ENCODE measurements at places on chromosomes 16 and 17.

- DNase-seq, result no peak
Measured at GRCh38 chr16:62967611-62968010, 931.4 kb upstream of the CDH8 start.

- DNase-seq, result peak; percentile 55
Measured at GRCh38 chr17:67475161-67475937, 98.3 kb downstream of the PITPNC1 start.

DNA sequence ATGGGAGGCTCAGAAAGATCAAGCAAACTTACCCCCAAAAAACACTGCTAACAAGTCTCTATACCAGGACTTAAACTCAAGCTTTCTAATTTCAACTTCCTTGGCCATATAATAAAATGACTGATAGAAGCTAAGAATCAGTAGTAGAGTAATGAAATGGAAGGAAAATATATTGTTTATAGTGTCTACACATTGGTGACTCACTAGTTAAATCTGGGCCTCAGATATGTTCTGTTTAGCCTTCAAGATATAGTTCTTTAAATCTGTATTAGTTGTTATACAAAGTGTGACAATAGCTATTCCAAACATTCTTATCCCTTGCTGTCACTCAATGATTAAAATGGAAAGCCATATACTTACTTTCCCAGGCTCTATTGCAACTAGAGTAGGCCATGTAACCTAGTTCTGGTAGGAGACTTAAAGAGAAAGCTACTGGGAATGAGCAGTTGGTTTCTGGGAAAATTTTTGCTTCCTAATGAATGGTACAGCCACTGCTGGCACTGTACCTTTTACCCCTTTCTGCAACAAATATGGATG, 18.3 kb downstream of the SSH2 start:
- no peak for DNase-seq

- DNase-seq, result no peak
Measured at GRCh38 chr17:77422748-77423113, 282.0 kb downstream of the SEC14L1 start.

- DNase-seq, result no peak
Measured at GRCh38 chr16:76882105-76882504, 308.9 kb upstream of the MON1B start.

DNA sequence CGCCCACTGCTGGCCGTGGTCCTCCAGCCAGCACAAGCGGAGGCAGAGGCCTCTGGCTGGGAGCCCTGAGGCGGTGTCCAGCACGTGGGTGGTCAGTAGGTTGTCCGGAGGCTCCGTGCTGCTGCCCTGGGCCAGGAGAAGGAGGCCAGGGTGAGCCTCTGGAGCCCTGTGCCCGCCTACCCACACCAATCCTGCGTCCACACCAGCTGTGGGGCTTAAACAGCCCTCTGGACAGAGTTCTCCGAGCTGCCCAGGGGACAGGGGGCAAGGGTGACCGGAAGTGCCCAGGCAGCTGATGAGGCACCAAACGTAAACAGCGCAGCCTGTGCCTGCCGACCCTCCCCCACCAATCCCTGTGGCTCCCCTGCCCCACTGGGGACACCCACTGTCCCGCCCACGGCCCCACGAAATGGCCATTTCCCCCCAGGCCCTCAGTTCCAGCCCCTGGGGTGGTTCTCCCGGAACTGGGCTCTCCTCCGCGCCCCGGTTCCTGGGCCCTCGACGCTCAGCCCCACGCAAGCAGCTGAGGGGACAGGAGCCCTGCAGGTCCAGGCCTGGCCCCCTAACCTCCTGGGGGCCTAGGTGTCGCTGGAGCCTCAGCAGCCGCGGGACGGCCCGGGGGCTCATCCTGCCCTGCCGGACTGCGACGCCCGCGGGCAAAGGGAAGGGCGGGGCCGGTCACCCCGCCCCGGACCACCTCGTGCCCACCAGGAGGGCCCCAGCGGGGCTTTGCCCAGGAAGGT, 27.9 kb upstream of the DBNDD1 start:
- DNase-seq, result no peak

- DNase-seq, result peak; percentile 59
Measured at GRCh38 chr17:8226536-8227237, 16.3 kb upstream of the AURKB start.
